CD4-positive, alpha-beta memory T cell (primary cell): ENCODE measurements at places on chromosomes 16 and 17.
A peak's percentile ranks its signal among the peaks of the same experiment; 100 is the strongest.

GRCh38 chr17:19017401-19017800 is 12.8 kb upstream of the FAM83G start:
- no peak for DNase-seq

DNA sequence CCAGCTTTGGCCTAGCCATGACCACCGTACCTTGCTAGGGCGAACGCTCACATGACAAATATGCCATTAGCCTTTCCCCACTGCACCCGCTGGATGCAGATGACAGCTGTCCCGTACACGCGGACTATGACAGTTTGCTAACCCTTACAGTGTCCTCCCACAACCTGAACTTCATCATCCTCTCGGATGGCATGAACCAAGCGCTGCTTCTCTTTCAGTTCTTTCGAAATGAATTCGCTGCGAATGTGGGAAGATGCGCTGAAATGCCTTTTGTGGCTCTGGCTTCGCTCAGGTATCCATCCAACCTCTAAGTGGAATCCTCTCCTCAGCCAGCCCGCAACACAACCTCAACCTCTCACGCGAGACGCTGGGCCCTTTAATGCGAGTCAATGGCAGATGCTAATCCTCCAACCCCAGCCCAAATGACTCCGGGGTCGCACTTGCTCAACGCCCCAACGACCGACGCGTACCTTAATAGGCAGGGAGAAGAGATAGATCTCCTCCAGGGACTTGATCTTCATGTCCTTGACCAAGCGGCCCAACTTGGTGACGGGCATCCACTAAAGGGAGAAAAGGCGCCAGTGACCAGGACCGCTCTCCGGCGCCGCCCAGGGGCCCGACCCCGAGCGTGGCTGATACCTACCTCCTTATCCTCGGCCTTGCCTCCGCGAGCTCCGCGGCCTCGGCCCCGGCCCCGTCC is 670 bp downstream of the RPS2 start:
- peak; percentile 54 for DNase-seq

- DNase-seq = peak; percentile 39
Measured at GRCh38 chr17:28744972-28745785, 1.4 kb downstream of the TRAF4 start.

DNA sequence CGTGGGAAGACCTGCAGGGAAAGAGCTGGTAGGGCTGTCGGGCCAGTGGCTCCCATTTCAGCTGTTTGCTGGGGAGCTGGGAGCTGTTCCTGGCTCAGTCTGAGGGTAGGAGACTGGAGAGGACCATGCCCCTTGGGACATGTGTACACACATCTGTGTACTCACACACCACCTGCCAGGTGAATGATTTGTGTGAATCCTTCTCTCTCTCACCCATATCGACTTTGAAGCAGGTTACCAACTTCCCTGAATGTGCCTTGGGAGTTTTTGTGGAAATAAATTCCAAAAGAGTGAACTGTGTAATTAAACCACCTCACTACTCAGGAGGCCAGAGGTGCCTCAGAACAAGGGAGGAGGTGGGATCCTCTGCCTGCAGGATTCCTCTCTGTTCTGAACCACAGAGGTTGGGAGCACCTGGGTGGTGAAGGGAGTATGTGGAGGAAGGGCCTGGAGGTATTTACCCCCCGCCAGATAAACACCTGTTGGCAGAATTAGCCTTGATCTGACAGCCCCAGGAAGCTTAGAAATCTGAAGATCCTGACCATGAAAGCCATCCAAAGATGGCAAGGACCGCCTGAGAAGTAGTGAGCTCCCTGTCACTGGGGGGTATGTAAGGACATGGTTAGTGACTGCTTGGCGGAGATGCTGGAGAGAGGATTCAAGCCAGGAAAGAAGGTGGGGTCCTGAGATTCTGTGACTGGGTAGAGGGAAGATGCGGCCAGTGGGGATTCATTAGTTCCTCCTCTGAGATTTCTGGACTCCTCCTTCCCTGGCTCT is 3.3 kb downstream of the ABCC3 start:
- no peak for DNase-seq

GRCh38 chr16:82756283-82756599 is 129.5 kb downstream of the CDH13 start:
- no peak for DNase-seq

DNA sequence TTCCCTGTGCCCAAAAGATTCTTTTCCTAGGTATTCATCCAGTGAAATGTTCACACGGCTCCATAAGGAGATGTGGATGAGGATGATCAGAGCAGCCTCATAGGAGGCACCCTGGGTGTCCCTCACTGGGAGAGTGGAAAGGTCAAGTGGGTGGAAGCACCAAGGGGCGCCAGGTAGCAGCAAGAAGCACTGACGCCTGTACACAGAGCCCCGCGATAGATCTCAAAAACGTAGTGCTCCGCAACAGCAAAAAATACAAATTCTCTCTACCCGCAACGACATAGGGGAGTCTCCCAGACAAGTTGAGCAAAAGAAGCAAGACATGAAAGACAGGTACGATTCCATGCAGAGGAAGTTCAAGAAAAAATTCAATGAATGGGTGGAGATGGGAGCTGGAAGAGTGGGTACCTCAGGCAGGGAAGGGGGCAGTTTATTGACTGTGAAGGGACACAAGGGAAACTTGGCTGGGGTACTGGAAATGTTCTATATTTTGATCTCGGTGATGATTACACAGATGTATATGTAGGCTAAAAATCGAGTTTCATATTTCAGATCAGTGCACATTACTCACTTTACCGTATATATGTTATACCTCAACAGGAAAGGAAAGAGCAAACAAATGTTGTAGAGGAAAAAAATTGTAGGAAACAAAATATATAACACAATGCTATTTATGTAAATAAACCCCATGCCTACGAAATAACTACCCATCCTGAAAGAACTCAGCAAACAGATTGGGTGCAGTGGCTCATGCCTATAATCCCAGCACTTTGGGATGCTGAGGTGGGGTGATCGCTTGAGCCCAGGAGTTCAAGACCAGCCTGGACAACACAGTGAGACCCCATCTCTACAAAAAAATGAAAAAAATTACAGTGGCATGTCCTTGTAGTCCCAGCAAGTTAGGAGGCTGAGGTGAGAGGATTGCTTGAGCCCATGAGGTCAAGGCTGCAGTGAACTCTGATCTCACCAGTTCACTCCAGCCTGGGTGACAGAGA is 17.8 kb upstream of the ETV4 start:
- DNase-seq = no peak
